Tibial nerve (tissue), 4 donors: ENCODE measurements at places on chromosomes 3 and 15.

GRCh38 chr3:37862219-37862902 is 681 bp downstream of the CTDSPL start:
- no peaks in the 10 kb centered on the region for H3K36me3 ChIP-seq
- H3K27me3 ChIP-seq = no peaks in the 10 kb centered on the region
- peak overlapping the region; percentile 67 for H3K4me3 ChIP-seq
- DNase-seq = no peak
- H3K4me1 ChIP-seq = peaks cover 25% of the 10 kb centered on the region
- H3K27ac ChIP-seq = peak overlapping the region; percentile 86

DNA sequence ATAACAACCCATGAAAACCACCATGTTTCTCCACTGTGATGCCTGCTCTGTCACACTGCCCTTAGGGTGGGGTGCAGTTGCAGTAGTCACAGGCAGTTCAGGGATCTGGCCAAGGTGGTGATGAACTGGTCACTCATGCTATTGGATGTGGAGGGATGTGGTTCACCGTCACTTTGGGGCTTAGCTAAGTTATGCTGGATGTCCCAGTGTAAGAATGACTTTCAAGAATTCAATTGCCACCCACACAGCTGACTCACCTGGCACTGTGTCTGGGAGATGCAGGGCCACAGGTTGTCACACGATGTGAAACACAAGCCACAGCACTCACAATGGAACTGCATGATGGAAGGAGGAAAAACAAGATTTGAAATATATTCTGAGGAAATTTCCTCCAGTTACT is 146.1 kb upstream of the CTNNB1 start:
- no peak overlapping the region for H3K27ac ChIP-seq
- H3K4me1 ChIP-seq = no peaks in the 10 kb centered on the region
- no peaks in the 10 kb centered on the region for H3K36me3 ChIP-seq
- no peak for DNase-seq

GRCh38 chr15:43541785-43542184 is 24.4 kb downstream of the MAP1A start:
- no peak overlapping the region for H3K4me3 ChIP-seq
- H3K27ac ChIP-seq = no peak overlapping the region
- H3K27me3 ChIP-seq = no peaks in the 10 kb centered on the region
- no peaks in the 10 kb centered on the region for H3K4me1 ChIP-seq
- no peak for DNase-seq
- H3K36me3 ChIP-seq = no peaks in the 10 kb centered on the region

GRCh38 chr3:36904641-36905040 is 40.2 kb downstream of the TRANK1 start:
- no peaks in the 10 kb centered on the region for H3K27me3 ChIP-seq
- no peak overlapping the region for H3K4me3 ChIP-seq
- H3K4me1 ChIP-seq = no peaks in the 10 kb centered on the region
- H3K27ac ChIP-seq = no peak overlapping the region

DNA sequence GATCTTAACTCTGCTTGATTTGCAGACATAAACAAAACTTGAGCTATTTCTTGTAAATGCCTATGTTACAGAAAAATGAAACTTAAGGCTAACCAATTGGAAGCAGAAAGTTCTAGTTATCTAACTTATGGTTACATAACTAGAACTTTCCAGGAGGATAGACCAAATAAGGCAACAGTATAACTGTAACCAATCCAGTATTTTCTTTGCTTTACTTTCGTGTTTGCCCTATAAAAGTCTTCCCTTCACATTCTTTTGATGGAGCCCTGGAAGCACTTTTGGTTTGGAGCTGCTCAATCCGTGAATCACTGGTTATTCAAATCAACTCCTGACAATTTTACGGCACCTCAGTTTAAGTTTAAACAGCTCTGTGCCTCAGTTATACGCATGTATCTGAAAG is 164.6 kb downstream of the SUCLG2 start:
- peaks cover 6% of the 10 kb centered on the region for H3K4me1 ChIP-seq
- H3K27ac ChIP-seq = no peak overlapping the region
- no peaks in the 10 kb centered on the region for H3K36me3 ChIP-seq
- DNase-seq = no peak
- H3K4me3 ChIP-seq = no peak overlapping the region

DNA sequence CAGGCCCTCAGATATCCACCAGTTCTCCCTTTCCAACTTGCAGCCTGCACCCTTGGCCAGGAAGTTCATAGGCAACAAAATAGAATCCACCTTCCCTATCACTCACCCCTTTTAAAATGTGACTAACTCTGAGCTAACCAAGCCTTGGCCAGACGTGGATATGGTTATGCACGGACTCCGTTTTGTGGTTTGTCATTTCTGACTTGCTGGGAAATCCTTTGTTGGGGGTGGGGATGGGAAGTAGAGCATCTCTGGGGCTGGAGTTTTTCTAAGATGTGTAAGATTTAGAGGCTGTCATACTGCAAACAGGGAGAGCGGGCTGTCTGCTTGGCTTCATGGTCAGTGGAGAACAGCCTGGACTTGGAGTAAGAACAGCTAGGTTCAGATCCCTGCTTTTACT is 62.6 kb downstream of the SMAD3 start:
- no peak overlapping the region for H3K4me3 ChIP-seq
- no peaks in the 10 kb centered on the region for H3K27me3 ChIP-seq
- DNase-seq = no peak
- no peaks in the 10 kb centered on the region for H3K36me3 ChIP-seq
- peaks cover 38% of the 10 kb centered on the region for H3K4me1 ChIP-seq

- no peak overlapping the region for H3K4me3 ChIP-seq
- no peaks in the 10 kb centered on the region for H3K27me3 ChIP-seq
- H3K4me1 ChIP-seq = no peaks in the 10 kb centered on the region
- no peaks in the 10 kb centered on the region for H3K36me3 ChIP-seq
- no peak for DNase-seq
Observed at GRCh38 chr15:43210807-43211206, 10.0 kb downstream of the EPB42 start.

DNA sequence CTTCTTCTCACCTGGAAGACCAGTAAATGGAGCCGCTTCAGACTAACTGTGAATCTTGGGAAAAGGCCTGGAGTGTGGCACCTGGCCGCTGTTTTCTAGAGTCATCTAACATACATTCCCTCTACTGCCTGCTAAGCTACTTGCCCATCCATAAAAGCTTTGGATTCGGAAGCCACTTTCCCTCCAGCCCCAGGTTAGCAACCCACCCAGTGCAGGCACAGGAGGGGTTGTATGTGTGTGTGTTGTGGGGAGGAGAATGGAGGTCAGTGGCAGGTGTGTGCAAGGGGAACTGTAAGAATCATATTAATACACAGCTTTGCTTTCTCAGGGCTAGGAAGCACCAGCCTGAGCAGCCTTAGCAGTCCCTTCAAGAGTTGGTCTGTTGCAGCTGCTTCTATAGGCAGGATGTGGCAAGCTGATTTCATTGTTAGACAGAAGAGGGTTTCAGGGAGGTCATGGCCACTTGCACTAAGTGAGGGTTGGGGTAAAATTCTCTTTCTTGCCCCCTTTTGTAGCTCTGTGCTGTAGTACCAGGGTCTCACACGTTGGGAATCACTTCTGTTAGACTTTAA is 8.9 kb downstream of the NSUN3 start:
- H3K4me3 ChIP-seq = no peak overlapping the region
- H3K27me3 ChIP-seq = no peaks in the 10 kb centered on the region
- peaks cover 9% of the 10 kb centered on the region for H3K4me1 ChIP-seq
- H3K27ac ChIP-seq = no peak overlapping the region

GRCh38 chr3:44079916-44080315 is 161.8 kb upstream of the TOPAZ1 start:
- no peaks in the 10 kb centered on the region for H3K27me3 ChIP-seq
- H3K27ac ChIP-seq = no peak overlapping the region
- H3K36me3 ChIP-seq = no peaks in the 10 kb centered on the region
- DNase-seq = no peak

DNA sequence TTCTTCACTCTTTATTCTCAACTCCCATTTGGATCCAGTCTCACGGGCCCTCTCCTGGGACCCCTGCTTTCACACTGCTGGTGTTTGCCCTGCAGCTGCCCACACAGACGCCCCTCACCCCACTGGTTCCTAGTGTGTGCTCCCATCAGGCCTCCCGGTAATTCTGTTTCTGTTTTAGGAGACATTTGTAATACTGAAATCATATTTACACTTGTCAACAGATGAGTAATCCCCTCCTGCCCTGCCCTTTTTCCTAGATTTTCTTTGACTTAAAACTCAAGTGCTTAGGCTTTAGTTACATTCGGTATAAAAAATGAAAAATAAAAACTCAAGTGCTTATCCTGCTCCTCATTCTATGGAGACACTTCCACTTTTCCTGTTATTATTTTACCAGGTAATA is 18.4 kb upstream of the ABTB1 start:
- no peak overlapping the region for H3K27ac ChIP-seq
- H3K27me3 ChIP-seq = no peaks in the 10 kb centered on the region
- no peaks in the 10 kb centered on the region for H3K4me1 ChIP-seq
- no peak for DNase-seq
- no peak overlapping the region for H3K4me3 ChIP-seq
- H3K36me3 ChIP-seq = no peaks in the 10 kb centered on the region

GRCh38 chr3:10833855-10834414 is 17.9 kb downstream of the SLC6A11 start:
- H3K36me3 ChIP-seq = no peaks in the 10 kb centered on the region
- no peak overlapping the region for H3K4me3 ChIP-seq
- DNase-seq = no peak
- H3K27me3 ChIP-seq = no peaks in the 10 kb centered on the region
- H3K27ac ChIP-seq = no peak overlapping the region

GRCh38 chr15:81534124-81534523 is 160.1 kb upstream of the TMC3 start:
- no peaks in the 10 kb centered on the region for H3K4me1 ChIP-seq
- no peaks in the 10 kb centered on the region for H3K36me3 ChIP-seq
- H3K4me3 ChIP-seq = no peak overlapping the region
- H3K27me3 ChIP-seq = no peaks in the 10 kb centered on the region
- no peak for DNase-seq
